ENCODE measurements at places on chromosomes 5 and 9. TPM values are rescaled to one million over a fixed set of nuclear protein-coding genes. Genes with fewer than 3 reads are reported as not detected.

Gene F12
- total RNA-seq, result 0.70 TPM

Gene PRUNE2
- not detected for total RNA-seq

Gene HTR1A
- total RNA-seq, result not detected

Gene SLC25A2
- 1.1 TPM for total RNA-seq

Gene KIF4B
- total RNA-seq, result 0.07 TPM

Gene CDX1
- total RNA-seq, result not detected

Gene HK3
- not detected for total RNA-seq

Gene NEUROG1
- not detected for total RNA-seq

Gene NME5
- not detected for total RNA-seq

Gene DOLPP1
- 14.1 TPM for total RNA-seq

Gene TIMD4
- 3.0 TPM for total RNA-seq

Gene PRR16
- total RNA-seq, result not detected

Gene SCGB3A1
- total RNA-seq, result not detected

Gene ANKRD31
- 0.15 TPM for total RNA-seq

Gene FANCC
- total RNA-seq, result 12.4 TPM

Gene HRCT1
- not detected for total RNA-seq

Gene CNTNAP3
- total RNA-seq, result not detected

Gene PCDHA12
- total RNA-seq, result not detected

Gene PCDHGB2
- total RNA-seq, result 0.12 TPM

Gene TICAM2
- total RNA-seq, result 0.68 TPM

Gene GEMIN5
- 13.2 TPM for total RNA-seq

Gene DND1
- 2.5 TPM for total RNA-seq

Gene TMEM232
- 0.68 TPM for total RNA-seq

Gene CSNK1G3
- 28.2 TPM for total RNA-seq

Gene FOXD4
- not detected for total RNA-seq

Gene SGCD
- total RNA-seq, result not detected

Gene IL13
- 2.7 TPM for total RNA-seq

Gene FOXD1
- total RNA-seq, result not detected

Gene PAXX
- total RNA-seq, result 74.6 TPM

Gene DCTN3
- total RNA-seq, result 122 TPM

Gene TRMT10B
- 15.4 TPM for total RNA-seq

Gene OBP2B
- not detected for total RNA-seq

Gene ARL10
- total RNA-seq, result 11.6 TPM

Gene NTRK2
- total RNA-seq, result 0.31 TPM

Gene SLC35A4
- 74.6 TPM for total RNA-seq

Gene PRELID2
- 0.63 TPM for total RNA-seq

Gene PCDHA1
- total RNA-seq, result not detected

Gene POU4F3
- total RNA-seq, result 0.08 TPM

Gene PHF24
- not detected for total RNA-seq

Gene SDHA
- 135 TPM for total RNA-seq

Gene INSL6
- not detected for total RNA-seq

Gene LCN9
- total RNA-seq, result not detected

Gene PCDHB13
- total RNA-seq, result not detected

Gene RASGRF2
- 8.8 TPM for total RNA-seq

Gene SLC34A3
- total RNA-seq, result not detected

Gene DOK3
- total RNA-seq, result 3.3 TPM

Gene ZFP62
- 32.8 TPM for total RNA-seq

Gene ORM2
- not detected for total RNA-seq

Gene PAEP
- not detected for total RNA-seq

Gene OR1J2
- total RNA-seq, result not detected

Gene ECM2
- total RNA-seq, result not detected

Gene ABCA1
- 0.22 TPM for total RNA-seq

Gene SLC36A2
- not detected for total RNA-seq

Gene C5orf58
- not detected for total RNA-seq

Gene IFNE
- total RNA-seq, result not detected

Gene RAB3C
- not detected for total RNA-seq

Gene SPATA31A3
- not detected for total RNA-seq

All from activated naive CD4-positive, alpha-beta T cell treated with anti-CD3 and anti-CD28 coated beads, Interleukin-2, amount 10 ng/mL, durations not matched to agents 5 hours and 36 hours (primary cell).